CD4-positive, alpha-beta memory T cell (primary cell): ENCODE measurements at places on chromosomes 5 and 9. TPM values are rescaled to one million over a fixed set of nuclear protein-coding genes. Genes with fewer than 3 reads are reported as not detected.

- DNase-seq: no peak
Measured at GRCh38 chr5:10307206-10308148, at the start of gene CMBL. CMBL (minus strand) TSS chr5:10307902; CDS start chr5:10290762, 17,140 bp downstream.

- no peak for DNase-seq
Measured at GRCh38 chr9:104861397-104861796, 66.6 kb downstream of the ABCA1 start.

Gene CCL19
- not detected for total RNA-seq

Gene PKD2L2
- total RNA-seq: not detected

DNA sequence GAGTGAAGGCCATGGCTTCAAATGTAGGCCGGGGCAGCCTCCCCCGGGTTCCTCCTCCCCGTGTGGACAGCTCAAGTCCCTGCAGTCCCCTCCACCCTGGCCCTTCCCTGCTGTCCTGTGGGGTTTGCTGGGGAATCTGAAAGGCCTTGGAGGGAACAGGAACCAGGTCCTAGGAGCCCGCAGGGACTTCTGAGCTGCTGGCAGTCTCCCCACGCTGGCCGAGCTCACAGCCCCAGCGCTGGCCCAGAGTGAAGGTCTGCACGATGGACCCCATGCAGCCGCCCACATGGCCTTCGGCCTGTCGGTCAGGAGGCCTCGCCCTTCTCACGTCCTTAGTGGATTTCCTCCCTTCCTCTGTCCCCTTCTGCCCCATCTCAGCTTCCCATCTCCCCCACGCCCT, 25.7 kb upstream of the NOTCH1 start:
- no peak for DNase-seq

GRCh38 chr5:407051-407450, 35.9 kb upstream of the EXOC3 start:
- DNase-seq: no peak

GRCh38 chr9:123132696-123133095, 99.2 kb downstream of the GPR21 start:
- no peak for DNase-seq

Gene RRAGA
- 58.0 TPM for total RNA-seq

Gene LIFR
- total RNA-seq: 0.42 TPM

- DNase-seq: no peak
Measured at GRCh38 chr5:159890141-159890540, 26.1 kb upstream of the ADRA1B start.

Gene FOXD4L4
- 0.47 TPM for total RNA-seq

Gene PALM2AKAP2
- not detected for total RNA-seq

Gene SPATA31D4
- total RNA-seq: not detected

Gene NEURL1B
- 0.08 TPM for total RNA-seq

DNA sequence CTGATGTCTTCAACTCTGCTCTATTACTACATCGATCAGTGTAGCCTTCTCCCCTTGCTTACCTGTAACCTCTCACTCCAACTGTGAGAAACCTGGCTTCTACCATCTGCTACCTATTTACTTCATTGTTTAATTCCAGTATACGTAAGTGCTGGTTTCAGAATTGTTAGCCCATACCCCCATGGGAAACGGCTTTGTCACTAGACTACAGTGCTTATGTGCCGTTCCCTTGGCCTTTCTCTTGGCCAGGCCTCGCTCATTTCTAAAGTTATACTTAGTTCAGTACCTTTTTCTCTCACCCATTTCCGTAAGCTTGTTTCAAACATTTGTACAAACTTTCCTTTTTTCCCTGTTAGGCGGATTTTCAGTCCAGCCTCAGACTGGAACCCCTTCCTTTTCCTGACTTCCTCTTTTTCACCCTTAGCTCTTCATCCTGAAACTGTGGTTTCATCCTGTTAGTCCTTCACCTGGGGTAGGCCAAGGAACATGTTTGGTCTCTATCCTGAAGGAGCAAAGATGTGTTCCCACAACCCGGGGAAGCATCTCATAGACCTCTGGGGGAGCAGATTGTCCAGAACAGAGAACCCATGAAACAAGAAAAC, 21.7 kb downstream of the ALG2 start:
- no peak for DNase-seq

GRCh38 chr5:141510850-141511601, 22.1 kb downstream of the PCDHGC5 start:
- no peak for DNase-seq

Gene CDC25C
- total RNA-seq: not detected

Gene ARID3C
- not detected for total RNA-seq

DNA sequence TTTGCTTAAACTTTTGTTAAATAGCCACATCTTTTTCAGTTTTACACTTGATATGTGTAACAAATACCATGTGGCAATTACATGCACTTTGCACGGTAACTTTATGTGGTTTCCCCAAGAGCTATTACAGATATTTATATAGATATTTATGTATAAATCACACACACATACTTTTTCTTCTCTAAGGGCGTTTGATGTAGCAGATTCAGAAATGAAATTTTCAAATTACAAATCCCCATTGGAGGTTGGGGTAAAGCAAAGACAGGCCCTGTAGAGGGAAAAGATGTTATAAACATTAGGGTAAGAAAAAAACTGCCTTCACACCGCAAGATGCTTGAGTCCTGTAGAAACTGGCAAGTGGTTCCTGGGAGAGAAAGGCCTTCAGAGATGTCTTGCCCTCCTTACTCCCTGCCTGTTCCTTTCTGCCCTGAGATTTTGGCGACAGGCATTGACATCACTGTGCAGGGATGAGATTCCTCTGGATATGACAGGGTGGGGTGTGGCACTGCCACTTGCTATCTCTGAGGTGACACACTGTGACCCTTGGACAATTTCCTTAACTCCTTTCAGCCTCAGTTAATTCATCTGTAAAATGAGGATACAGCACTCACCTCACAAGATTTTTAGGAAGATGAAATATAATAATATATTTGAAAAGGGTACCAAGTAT, 177.9 kb upstream of the TUT7 start:
- no peak for DNase-seq

- DNase-seq: no peak
Measured at GRCh38 chr9:7315746-7316145, 483.8 kb downstream of the DMAC1 start.

DNA sequence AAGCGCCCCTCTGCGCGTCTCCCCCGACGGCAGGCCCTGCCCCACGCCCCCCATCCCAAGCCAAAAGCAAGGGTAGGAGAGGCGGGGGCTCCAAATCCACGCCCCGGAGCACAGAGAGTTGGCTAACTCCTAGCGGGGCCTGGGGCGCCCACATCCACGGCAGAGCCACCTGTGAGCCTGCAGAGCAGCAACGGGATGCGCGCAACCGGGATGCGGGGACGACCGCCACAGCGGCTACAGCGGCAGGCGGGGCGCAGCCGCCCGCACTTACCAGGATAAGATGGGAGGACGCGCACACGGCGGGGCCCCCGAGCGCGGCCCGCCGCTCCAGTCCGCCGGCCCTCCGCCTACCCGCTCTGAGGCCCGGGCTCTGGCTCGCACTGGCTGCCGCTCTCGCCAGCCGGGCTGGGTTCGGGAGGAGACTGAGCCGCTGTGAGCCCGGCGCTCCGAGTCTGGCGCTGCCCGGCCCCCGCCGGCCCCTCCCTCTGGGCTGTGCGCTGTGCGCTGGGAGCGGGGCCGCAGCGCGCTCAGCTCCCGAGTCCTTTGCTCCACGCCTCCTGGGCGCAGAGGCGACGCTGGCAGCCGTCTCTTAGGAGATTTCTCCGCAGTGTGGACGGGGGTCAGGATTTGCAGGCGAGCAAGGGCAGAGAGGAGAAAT, at the start of gene SLC24A2:
Gene SLC24A2 (minus strand): TSS at position 424 of the 658 bp plus-strand sequence.
- DNase-seq: no peak

GRCh38 chr5:67287510-67288268, 91.1 kb upstream of the CD180 start:
- no peak for DNase-seq

Gene PRDM9
- total RNA-seq: not detected

GRCh38 chr9:18863791-18864190, 169.2 kb downstream of the SAXO1 start:
- DNase-seq: no peak

Gene CCDC192
- total RNA-seq: not detected

DNA sequence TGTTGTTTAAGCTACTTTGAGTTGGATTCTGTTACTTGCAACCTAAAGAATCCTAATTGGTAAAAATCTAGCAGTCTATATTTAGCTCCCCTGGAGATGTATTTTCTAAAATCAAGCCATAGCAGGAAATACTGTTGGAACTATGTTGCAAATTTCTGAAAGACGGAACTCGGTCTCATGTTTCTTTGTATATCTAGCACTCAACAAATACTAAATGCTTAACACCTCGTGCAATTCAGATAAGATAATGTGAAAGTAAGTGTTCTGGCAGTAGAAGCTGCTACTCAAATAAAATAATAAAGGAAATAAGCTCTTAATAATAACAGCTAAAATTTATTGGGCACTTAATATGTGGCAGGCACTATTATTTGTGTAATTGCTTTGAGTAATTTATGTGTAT, 10.9 kb upstream of the PRELID2 start:
- no peak for DNase-seq

DNA sequence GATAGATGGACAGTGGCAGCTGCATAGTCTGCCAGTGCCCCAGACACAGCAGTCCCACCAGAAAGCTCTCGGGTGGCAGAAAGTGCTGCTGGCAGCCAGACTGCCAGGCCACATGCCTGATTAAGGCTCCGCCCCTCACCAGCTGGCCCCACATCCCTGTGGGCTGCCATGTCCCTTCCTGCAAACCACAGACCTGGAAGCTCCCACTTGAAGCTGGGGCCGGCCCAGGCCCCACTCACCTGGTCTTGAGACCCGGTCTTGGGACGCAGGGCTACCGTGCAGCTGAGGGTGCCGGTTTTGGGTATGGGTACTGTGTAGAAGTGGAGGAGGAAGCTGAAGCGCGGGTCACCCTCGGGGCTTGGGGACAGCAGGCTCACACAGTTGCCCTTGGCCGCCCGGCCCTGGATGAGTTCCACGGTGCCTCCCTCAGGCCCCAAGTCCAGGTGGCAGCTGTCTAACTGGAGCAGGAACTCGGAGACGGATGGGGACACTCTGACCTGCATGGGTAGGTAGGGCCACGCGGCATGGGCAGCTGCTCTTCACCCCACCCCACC, 15.3 kb downstream of the FPGS start:
- no peak for DNase-seq

DNA sequence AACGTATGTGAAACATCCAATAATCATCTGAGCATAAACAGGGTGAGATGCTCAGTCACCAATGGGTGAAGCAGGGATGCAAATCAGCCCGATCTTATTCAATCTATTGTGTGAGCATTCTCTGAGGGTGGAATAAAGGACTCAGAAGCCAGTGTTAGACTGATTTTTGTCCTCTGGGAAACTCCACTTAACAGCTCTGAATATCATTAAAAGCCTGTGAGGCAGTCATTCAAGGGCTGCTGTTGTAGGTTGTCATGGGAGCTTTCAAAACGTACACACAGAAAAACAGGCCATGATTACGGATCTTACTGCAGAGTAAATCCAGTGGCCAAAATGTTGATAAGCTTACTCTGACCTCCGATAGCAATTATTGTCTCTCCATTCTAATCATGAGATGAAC, 266.5 kb upstream of the EFNA5 start:
- no peak for DNase-seq

- no peak for DNase-seq
Measured at GRCh38 chr9:135979547-135980166, 18.5 kb upstream of the UBAC1 start.

- DNase-seq: no peak
Measured at GRCh38 chr5:127280491-127281220, 9.9 kb upstream of the MEGF10 start.
